Activated CD8-positive, alpha-beta memory T cell treated with anti-CD3 and anti-CD28 coated beads, Interleukin-2, amount 50 U/mL, for 48 hours (primary cell): ENCODE measurements at places on chromosomes 13 and 19.

- no peak for DNase-seq
These were observed 65.1 kb upstream of the PRR20A start for GRCh38 chr13:57075588-57075987.

GRCh38 chr19:48359123-48359522 is 4.6 kb downstream of the TMEM143 start:
- no peak for DNase-seq

DNA sequence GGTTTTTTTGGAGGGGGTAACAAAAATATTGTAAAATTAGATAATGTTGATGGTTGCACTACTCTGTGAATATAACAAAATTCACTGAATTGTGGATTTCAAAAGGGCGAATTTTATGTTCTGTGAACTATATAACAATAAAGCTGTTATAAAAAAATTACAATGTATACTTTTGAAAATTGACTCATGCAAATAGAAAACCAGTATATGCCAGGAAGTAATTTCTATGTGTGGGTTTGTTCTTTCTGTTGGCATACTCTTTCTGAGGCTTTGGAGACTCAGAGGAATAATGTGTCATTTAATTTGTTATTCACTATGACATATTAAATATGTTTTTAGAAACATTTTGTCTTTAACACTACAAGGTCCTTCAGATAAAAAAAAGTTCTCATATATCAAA is 310.1 kb downstream of the GPC5 start:
- DNase-seq, result no peak

- no peak for DNase-seq
These were observed 1.1 kb downstream of the CD79A start for GRCh38 chr19:41877916-41878905.

DNA sequence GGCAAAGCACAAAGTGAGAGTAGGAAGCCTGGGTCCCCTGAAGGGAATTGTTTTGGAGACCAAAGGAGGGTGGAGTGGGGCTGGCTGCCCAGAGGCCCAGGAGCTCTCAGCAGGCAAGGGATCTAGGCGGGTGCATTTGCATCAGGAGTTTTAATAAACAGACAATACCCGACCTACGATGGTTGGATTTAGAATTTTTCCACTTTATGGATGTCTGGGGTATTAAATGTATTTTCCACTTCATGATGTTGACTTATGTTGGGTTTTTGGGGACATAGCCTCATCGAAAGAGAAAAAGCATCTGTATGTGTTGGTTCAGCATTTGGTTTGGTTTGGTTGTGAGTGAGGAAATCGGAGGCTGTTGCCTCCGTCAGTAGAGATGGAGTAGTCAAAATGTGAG is 205.2 kb upstream of the MAB21L1 start:
- no peak for DNase-seq

DNA sequence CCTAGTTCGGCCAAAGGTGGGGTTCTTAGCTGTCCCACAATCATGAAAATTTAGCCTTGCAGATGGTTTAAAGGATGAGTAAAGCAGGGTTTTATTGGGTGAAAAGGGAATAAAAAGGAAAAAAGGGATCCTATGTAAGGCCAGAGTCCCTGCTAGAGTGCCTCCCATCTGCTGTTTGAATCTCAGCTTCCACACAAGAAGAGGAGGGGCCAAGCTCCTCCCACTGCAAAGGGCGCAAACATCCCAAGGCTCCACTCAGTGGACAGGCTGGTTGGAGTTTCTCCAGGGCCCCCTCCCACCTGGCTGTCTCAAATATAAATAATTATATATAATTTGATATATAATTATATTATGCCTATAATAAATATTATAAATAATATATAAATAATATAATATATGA is 1272.1 kb upstream of the PCDH20 start:
- no peak for DNase-seq
